ENCODE measurements at places on chromosomes 12 and 14.

- DNase-seq = no peak
Observed at GRCh38 chr12:53145383-53146260, 34.9 kb upstream of the ZNF740 start.

DNA sequence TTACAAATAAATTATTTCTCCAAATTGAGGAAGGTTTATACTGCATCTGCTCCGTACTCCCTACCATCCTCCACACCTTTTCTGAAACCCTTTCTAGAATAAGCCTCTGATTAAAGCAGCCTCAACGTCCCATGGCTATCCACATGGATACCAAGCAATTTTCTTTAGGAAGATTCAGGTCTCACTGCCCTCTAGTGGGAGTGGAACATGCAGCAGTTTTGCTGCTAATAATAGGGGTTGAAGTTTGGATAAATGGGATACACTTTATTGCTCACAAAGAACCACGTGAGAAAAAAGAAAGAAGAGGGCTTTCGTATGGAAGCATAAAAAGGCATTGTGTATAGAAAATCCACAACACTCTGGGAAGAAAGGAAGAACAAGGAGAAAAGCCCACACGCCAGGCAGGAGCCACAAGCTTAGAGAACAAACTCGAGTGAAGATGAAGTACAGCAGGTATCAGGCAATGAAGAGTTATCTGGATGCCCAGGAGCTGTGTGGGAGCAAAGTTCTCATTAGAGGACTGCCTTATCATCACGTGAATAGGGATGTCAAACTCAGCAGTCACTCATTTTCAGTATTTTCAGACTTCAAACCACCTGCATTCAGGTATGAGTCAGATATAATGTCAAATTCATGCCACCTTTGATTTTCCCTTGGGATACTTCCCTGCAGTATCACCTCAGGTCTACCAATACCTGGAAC, 45.8 kb downstream of the CCER1 start:
- DNase-seq = no peak

GRCh38 chr14:56224691-56225681, 106.8 kb downstream of the PELI2 start:
- no peak for DNase-seq

- no peak for DNase-seq
Observed at GRCh38 chr12:678747-679712, 15.8 kb upstream of the NINJ2 start.

GRCh38 chr12:122875590-122876220, 20.2 kb downstream of the VPS37B start:
- DNase-seq = peak; percentile 42

DNA sequence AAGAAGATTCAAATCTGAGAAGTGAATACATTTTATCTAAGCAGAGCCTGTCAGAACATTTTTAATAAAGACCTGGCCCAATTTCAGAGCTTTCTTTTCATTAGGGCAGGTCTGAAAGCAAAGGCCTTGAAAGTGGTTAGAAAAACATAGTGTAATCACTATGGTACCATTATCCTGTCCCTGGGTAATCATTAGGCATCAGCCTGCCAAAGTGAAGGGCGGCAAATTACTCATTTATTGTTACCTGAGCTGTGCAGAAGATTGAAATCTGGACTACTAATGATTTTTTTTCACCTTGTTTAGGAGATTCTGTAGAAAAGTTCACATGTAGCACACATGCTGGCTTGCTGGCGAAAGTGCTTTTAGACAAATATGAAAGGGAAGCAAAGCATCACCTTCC, 92.6 kb upstream of the PRKD1 start:
- no peak for DNase-seq

DNA sequence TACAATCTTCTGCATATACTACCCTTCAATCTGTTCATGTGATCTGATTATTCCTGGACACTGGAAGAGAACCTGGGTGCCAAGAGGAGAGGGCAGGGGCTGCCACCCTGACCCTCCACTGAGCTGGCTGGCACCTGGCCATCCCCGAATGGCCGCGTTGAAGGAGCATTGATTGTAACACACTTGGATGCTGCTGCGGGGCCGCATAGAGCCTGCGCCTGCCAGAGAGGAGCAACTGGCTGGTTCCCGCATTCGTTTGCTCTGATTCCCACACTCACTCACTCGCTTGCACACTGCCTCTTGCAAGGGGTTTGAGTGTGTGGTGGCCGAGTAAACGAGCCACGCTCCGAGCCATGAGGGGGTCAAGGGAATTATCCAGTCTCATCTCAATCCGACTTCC, 32.4 kb downstream of the PSEN1 start:
- no peak for DNase-seq

DNA sequence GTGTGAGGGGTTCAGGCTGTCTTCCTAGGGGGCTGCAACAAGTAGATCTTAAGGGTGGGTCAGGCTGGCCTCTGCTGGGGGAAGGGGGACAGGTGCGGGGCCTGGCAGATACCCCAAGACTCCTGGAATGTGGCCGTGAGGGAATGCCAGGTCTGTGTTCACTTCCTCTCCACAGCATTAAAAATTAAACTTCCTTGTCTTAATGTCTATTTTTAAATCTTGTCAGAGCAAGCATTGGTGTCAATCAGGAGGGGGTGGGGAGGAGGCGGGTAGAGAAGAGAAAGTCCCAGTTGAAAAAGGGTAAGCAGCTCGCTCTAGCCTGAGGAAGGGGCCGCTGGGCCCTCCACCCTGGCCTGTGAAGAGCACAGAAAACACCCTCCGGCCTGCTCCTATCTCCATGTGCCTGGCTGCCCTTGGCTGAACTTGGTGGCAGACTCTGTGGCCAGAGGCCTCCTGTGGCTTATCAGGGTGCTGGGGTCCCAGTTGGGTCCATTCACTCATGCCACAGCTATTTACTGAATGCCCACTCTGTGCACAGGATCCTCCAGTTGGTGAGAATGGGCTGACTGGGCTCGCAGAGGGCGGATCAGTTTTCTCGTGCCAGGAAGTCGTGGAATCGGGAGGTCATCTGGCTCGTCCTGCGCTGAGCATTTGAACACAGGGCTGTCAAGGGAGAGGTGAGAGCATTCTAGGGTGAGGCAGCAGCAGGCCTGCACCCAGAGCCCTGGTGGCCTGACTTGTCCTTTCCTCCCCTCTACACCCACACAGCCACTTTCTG, 128.8 kb downstream of the TSPAN9 start:
- DNase-seq = no peak

- DNase-seq = no peak
Observed at GRCh38 chr14:95948558-95948981, 71.9 kb downstream of the TUNAR start.

DNA sequence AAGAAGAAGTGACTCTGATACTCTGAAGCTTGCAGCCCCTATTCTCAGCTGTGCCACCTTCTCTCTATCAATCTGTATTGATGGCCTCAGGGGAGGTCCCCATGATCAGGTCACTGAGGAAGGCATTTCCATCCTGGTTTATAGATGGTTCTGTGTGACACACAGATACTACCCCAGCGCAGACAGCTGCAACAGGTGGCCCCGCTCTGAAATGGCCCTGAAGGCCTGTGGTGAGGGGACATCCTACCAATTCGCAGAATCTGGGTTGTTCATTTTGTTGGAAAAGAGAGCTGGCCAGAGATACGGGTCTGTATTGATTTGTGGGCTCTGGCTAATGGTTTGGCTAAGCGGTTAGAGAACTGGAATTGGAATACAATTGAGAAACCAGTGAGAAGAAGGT, 21.7 kb downstream of the DLK1 start:
- DNase-seq = no peak

DNA sequence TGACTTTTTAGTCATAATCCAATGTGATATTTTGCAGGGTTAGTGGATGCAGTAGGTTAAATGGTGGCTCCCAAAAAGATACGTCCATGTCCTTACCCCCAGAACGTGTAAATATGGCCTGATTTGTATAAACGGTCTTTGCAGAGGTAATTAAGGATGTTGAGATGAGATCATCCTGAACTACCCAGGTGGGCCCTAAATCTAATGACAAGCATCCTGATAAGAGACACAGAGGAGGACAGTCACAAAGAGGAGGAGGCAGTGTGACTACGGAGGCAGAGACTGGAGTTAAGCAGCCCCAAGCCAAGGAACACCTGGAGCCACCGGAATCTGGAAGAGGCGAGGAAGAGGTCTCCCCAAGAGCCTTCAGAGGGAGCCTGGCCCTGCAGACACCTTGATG, 293.4 kb downstream of the ZFP36L1 start:
- DNase-seq = no peak

DNA sequence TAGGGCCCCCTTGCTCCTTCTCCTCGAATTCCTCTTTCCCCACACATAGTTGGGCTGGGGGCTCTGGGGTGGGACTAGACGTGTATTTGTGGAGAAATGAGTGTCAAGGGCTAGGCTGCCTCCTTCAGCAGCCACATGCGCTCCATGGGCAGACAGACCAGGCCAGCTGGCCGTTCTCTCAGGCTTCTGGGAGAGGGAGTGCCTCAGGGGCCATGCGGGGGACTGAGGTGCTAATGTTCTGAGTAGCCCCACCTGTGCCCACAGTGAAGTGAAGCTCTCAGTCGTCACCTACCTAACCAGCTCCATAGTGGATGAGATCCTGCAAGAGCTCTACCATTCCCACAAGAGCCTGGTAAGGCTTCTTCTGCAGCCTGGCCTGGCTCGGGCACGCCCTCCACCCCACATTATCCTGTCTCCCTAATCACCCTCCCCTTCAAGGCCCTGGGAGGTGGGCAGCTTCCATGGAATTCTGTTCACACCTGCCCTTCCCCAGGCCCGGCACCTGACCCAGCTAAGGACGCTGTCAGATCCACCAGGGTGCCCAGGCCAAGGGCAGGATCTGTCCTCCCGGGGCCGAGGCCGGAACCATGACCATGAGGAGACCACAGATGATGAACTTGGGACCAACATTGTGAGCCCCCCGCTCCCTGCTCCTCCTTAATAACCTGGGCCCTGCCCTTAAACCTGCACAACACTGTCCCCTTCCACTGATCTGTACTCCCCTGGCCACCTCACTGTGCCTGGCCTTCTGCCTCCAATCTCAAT, 9.0 kb upstream of the CPNE6 start:
- DNase-seq = no peak

DNA sequence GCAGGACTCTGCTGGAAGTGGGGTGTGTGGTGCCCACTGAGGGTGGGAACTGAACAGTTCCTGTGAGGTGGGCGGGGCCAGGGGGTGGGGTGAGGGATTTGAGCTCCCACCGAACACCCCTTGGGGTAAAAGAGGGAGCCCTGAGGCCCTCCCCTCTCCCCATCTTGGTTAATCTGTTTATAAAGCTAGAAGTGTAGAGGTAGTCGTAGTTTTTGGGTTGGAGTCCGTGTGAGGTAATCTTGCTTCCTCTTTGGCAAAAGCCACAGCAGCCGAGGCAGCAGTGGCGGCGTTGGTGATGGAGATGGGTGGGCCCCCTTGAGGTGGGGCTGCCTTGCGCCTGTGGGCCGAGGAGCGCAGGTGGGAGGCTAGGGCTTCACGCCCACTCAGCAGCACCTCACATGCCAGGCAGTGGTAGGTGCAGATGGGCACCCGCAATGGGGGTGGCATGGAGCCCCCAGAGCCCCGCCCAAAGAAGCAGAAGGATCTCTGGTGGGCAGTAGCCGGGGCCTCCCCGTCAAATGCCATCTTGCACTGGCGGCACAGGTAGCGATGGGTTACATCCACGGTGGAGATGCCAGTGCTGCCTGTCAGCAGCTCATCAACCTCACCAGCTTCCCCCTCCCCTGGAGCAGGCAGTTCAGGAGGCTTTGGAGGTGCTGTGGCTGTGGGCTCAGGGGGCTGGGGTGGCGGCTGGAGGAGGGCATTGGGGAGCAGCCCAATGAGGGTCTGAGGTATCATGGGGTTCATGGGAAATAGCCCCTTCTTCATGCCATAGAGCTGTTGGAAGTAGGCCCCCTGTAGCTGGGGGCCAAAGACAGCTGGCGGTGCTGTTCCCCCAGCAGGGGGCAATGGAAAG, 29.6 kb downstream of the ZFHX2 start:
- DNase-seq = no peak

GRCh38 chr14:101665478-101666078, 95.9 kb upstream of the PPP2R5C start:
- peak; percentile 56 for DNase-seq

DNA sequence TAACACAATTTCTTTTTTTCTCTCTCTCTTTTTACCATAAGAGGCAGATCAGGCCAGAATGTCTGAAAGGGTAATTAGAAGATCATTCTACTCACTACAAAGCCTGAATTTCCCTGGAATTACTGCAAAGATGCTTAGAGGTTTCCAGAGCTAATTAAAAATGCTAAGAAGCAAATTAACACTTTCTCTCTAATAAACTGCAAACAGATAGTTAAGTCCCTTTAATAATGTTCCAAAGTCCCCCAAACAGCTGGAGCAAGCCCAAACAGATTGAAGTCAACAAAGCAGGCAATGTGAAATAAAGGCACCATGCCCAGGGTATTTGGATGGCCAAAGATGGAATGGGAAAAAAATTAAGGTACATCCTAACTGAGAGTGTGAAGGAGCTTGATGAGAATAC, 208.8 kb upstream of the LRFN5 start:
- no peak for DNase-seq

DNA sequence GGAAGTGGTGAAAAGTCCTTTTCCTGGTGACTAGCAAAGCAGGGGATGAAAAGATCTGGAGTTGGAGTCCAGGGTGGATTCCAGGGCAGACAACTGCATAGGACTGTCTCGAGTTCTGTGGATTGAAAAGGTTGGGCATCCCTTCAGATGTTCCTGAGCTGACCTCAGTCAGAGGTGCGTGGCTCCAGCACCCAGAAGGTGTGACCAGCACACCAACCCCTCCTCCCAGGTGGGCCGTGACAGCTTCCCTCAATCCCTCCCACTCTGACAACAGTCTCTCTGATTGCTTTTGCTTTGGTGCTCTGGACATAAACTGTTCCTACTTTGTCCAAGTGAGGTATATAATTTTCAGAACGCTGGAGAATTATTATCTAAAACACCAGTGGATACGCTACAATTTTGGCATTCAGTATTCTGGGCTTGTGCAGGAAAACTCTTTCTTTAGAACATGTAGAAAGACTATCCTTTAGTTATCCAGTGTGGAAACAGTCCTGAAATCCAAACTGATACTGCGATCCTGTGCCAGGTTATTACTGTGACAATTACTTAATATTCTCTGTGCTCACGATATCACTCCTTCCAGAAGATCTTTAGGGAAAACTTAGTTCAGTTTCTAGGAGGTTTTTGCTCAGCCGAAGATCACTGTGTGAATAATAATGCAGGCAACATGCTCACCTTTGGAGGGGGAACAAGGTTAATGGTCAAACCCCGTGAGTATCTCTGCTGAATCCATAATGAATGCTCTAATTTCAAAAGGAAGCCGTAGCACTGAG, 87.9 kb downstream of the DAD1 start:
- no peak for DNase-seq

All from activated CD4-positive, alpha-beta T cell treated with anti-CD3 and anti-CD28 coated beads, Interleukin-2, amount 50 U/mL, for 48 hours (primary cell).